ENCODE measurements at places on chromosomes 2 and 18.

- no peak for DNase-seq
Measured at GRCh38 chr2:234425639-234426603, 71.0 kb downstream of the ARL4C start.

GRCh38 chr2:46327627-46328026 lies 30.4 kb downstream of the EPAS1 start:
- no peak for DNase-seq

DNA sequence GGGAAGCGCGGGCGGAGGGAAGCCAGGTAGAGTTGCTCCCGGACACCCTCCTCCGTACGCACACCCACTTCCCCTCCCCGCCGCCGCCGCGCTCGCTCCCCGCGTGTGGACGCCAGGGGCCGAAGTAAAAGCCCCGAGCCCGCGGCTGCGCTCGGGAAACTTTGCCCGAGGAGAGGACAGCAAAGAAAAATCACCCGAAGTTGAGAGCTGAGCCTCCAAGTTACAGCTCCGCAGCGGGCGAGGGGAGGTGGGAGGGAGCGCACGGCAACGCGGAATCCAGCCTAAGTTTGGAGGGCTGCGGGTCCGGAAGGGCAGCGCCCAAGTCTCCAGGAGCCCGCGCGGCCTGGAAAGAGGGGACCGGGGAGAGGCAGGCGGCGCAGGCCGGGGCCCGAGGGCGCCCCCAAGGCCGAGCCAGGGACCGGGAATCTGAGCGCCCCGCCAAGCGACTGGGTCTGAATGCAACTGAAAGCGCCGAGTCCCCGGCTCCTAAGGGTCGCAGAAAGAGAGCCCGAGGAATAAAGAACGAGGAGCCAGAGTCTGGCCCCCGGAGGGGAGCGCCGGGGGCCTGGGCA lies 706 bp upstream of the BCL11A start:
- no peak for DNase-seq

- DNase-seq: no peak
Measured at GRCh38 chr2:199461711-199462346, 4.1 kb upstream of the SATB2 start.

DNA sequence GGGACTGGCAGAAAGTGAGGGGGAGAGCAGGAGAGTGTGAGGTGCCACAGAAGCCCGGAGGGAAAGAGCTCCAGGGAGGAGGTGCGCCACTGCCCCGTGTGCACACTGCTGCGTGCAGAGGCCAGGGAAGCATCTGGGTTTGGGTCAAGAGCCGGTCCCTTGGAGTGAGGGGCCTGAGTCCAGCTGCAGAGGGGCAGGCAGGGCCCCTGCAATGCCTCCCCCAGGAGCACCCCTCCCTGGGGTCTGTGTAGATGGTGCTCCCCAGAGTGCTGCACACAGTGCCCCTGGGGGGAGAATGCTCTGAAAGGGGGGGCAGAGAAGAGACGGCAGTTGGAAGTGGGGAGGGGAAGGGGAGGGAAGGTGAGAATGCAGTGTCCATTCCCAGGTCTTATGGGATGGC lies 3.7 kb upstream of the LIMS2 start:
- no peak for DNase-seq

GRCh38 chr2:28676152-28676835 lies 75.3 kb upstream of the PPP1CB start:
- DNase-seq: no peak

- no peak for DNase-seq
Measured at GRCh38 chr2:29273004-29273684, 157.9 kb downstream of the CLIP4 start.

- DNase-seq: no peak
Measured at GRCh38 chr18:70004696-70005095, 57.0 kb upstream of the CD226 start.

DNA sequence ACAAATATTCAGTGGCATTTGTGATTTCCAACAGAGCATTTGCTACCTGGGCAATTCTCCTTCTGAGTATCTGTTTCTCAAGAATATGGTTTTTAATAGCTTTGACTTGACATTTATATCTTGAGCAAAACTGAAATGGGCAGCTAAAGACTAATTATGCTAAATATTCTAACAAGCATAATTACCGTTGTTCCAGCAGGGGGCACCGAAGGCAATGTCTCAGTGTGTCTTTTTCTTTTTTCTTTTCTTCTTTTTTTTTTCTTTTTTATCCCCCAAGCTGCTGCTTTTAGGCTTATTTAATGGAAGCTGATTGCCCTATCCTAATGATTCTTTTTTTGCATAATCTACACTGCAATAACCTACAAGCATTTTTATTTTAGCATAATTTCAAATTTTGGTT lies 138.9 kb upstream of the NABP1 start:
- no peak for DNase-seq

DNA sequence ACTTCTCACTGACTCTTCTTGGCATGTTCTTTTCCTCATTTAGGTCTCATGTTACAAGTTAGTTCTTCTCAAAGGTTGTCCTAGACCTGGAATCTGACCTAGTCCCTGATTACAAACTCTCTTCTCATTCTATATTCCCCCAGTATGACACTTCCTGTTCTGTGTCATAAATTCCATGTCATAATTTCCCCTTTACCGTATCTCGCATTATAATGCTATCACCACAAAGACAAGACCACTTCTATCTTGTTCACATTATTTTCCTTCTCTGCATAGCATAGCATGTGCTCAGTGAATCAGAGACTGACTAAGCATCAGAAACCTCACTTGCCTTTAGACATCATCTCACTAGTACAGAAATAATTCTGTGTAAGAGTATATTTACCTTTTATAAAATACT lies 63.6 kb upstream of the CAVIN2 start:
- no peak for DNase-seq

GRCh38 chr2:95799892-95800291 lies 191.7 kb downstream of the ANKRD36C start:
- no peak for DNase-seq

- no peak for DNase-seq
Measured at GRCh38 chr2:144514616-144515091, 5.3 kb downstream of the ZEB2 start.

- no peak for DNase-seq
Measured at GRCh38 chr2:174334781-174335251, at the start of gene SP9. TSS of gene SP9 (plus strand) at chr2:174334954. CDS start at chr2:174335093, 139 bp downstream.

GRCh38 chr2:234212534-234212933 lies 162.0 kb downstream of the SPP2 start:
- DNase-seq: no peak

DNA sequence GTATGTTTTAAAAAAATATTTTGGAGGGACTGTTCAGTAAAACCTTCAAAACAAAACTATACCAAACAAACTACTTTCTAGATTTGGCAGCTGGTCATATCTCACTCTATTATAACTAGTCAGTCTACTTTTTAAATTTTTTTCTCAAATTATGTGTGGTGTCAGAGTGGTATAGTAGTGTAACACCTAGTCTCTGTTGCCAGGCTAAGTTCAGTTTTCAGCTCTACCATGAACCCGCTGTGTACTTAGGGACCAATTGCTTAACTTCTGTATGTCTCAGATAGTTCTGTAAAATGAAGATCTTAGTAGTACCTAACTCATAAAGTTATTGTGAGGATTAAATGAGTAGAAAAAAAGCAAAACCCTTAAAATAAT lies 54.3 kb downstream of the GPD2 start:
- DNase-seq: no peak

Measured in activated CD4-positive, alpha-beta T cell treated with anti-CD3 and anti-CD28 coated beads, Interleukin-2, amount 50 U/mL, for 24 hours (primary cell).